Stimulated activated CD8-positive, alpha-beta memory T cell treated with anti-CD3 and anti-CD28 coated beads, Interleukin-2, amount 100 ng/mL, for 1 hour (primary cell): ENCODE measurements at places on chromosomes 6 and 20.

GRCh38 chr6:67630146-67630545, 1004.9 kb upstream of the ADGRB3 start:
- DNase-seq: no peak

- no peak for DNase-seq
Measured at GRCh38 chr20:44580581-44581268, 1.7 kb upstream of the PKIG start.

DNA sequence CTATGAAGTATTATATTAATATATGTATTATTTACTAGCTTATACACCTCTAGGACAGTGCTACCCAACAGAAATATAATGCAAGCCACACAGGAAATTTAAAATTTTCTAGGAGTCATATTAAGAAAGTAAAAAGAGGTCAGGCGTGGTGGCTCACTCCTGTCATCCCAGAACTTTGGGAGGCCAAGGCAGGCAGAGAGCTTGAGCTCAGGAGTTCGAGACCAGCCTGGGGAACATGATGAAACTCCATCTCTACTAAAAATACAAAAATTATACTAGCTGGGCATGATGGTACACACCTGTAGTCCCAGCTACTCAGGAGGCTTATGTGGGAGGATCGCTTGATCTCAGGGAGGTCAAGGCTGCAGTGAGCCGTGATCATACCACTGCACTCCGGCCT, 237.6 kb upstream of the ZNF217 start:
- no peak for DNase-seq

DNA sequence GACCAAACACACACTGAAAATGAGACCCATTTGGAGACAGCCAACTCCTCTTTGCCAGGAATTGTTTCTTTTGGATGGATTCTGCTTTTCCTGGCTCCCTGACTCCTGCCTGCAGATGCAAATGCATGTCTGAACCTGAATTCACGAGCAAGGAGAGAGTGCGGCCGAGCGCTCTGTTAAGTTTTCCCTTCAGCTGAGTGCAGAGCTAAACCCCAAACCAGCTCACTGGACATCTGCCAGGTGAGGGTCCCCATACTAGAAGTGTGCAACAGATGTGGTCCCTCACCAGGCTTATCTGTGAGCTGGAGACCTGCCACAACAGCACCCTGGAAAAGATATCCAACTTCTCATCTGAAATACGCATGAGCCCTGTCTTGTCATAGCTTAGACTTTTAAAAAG, 59.0 kb downstream of the CD164 start:
- no peak for DNase-seq

DNA sequence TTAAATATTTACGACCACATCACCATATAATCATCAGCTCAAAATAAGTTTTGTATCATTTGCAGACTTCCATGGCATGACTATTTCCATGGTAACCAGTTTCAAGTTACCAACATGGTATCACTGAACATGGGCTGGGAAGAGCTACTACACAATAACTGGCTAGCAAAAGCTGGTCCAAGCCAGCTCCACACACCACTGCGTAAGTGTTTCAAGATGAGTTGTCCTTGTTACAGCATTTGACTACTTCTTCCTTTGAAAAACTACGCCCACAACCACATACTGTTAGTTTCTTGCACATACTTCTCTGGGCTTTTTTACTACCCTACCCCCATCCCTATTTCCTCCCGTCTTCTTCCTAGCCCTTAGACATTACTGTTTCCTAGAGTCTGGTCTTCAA, 8.5 kb downstream of the CD164 start:
- DNase-seq: no peak

DNA sequence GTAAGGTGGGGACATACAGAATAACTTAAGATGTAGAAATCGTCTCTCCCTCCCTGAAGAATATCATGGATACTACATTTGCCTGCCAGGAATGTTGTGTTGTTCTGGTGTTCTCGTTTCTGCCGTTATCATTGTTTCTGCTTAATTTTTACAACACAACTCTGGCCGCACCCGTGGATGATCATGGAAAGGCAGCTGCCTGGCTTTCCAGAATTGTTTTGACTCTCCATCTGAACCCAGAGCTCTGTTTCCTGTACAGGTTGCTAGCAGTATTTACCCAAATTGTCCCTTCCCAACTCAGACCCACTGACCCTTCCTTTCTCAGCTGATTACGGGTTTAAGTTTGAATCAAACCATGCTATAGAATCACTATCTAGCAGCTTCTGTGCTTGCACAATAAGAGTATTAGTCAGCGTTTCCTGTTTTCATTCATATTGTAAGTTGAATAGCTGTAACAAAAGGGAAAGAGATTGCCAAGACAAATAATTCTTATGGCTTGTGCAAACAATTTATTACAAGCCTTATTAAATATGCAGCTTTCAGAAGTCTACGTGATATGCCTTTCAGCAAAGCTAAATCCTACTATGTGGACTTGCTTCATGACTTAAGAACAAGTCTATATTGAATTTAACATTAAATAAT, 139.0 kb downstream of the MTHFD1L start:
- no peak for DNase-seq

- DNase-seq: no peak
Measured at GRCh38 chr20:40197691-40198090, 491.3 kb downstream of the MAFB start.

- no peak for DNase-seq
Measured at GRCh38 chr6:134171517-134171916, 119.1 kb upstream of the SLC2A12 start.

GRCh38 chr6:99236010-99236409, 113.5 kb downstream of the FAXC start:
- no peak for DNase-seq

DNA sequence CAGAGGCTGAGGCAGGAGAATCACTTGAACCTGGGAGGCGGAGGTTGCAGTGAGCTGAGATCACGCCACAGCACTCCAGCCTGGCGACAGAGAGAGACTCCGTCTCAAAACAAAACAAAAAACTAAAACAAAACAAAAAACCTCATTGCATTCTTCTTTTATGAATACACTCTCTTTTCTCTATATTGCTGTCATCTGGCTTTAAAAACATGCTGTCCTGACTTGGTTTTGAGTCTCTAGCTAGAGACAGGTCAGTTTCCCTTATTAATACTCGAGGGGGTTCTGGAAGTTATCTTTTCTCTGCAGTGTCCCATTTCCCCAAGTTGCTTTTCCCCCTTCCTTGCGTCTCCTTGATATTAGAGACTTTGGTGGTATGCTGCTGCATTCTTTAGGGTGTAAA, 50.9 kb downstream of the RIOK1 start:
- DNase-seq: no peak

GRCh38 chr20:37494301-37494700, 26.7 kb upstream of the NNAT start:
- no peak for DNase-seq

DNA sequence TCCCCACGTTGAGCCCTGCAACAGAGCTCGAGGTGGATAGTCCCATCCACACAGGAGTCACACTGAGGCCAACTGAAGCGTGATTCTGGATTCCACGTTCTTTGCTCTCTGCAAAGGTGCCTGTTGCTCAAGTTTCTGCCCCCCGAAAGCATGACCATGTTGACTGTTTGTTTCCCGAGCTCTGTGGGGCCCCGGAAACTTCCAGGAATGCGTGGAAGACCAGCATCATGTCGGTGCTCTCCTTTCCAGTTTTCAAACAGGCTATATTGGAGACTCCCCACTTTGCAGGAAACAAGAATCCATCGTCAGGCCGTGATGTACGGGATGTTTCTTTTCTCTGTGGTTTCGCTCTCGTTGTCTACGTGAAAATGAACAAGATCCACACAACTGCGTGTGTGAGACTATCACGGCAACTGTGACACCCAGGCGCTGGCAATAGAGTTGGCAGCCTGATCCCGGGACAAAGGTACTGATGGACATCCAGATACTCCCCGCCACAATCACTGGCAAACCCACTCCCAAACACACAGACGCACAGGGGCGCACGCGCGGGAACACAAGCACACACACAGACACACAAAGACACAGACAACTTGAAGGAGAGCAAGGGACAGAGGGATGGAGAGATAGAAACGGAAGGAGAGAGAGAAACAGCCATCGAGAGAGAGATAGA, 444.6 kb upstream of the DEFB115 start:
- no peak for DNase-seq

- DNase-seq: no peak
Measured at GRCh38 chr6:111061508-111061907, 25.8 kb upstream of the SLC16A10 start.

- no peak for DNase-seq
Measured at GRCh38 chr6:158784505-158784904, 34.7 kb downstream of the EZR start.

- DNase-seq: no peak
Measured at GRCh38 chr20:16926626-16927430, 178.7 kb downstream of the OTOR start.

DNA sequence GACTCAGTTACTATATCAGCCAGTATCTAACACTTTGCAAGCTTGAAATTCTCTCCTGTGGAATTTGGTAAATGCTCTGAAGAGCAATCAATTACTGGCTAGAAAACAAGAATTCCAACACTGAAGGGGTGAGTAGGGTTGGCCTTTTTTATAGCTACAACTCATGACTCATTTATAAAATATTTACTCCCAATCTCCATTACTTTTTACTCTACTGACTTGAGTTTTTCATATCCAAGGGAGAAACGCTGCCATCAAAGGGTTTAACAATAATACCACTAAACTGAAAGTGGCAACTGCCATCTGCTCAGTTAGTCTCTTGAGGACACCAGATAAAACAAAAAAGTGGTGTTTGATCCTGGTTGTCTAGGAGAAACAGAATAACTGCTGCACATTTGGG, 203.1 kb downstream of the UBE3D start:
- no peak for DNase-seq

DNA sequence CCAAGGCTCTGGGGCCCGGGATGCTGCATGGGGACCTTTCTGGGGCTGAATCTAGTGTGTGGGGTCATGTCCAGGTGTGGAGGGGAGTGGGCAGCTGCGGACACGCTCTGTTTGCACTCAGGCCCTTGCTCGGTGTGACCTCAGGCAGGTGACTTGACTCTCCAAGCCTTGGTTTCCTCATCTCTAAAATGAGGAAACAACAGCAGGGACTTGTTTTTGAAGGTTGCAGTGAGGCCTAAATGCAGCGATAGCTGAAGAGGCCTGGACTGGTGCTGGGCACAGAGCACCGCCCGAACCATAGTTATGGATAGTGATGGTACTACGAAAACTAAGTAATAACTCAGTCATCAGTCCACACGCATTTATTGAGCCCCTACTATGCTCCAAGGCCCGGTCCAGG, 91.8 kb downstream of the NOL4L start:
- no peak for DNase-seq

DNA sequence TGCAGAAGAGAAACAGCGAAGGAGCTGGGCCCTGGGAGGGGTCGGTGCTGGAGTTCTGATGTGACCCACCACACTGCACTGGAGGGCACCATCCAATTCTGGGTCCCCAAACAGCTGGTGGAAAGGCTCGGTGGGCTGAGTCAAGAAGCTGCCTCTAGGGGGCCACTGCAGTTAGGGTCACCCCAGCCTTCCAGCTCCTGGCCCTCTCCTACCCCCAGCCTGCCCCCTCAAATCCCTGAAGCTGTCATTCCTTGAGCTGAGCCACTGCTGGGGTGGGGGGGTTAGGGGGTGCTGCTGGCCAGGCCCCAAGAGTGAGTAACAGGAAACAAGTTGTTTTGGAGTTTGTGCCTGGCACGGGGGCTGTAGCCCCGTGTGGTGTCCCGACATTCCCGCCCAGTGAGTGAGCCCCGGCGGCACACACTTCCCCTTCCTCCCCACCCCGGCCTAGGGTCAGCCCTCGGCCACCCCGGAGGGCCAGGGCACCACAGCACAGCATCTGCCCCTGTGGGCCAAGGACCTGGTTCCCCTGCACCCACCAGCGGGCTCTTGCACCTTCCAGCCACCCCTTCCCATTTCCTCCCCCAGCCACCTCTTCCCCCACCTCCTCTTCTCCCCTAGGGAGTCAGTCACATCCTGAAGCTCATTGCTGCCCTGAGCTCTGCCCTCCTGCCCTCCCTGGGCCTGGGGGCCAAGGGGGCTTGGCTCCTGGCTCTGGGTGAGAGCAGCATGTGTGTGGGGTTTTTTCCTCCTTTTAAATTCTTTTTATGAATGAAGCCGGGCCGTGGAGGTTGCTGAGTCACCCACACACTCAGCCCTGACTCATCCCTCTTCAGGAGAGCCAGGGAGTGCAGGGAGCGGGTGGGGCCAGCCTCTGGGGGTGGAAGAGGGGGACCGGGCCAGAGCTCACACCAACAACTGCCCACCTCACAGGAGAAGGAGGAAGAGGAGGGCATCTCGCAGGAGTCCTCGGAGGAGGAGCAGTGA, 4.6 kb downstream of the SMIM29 start:
- DNase-seq: no peak

GRCh38 chr6:18530201-18530600, 143.1 kb downstream of the RNF144B start:
- no peak for DNase-seq

DNA sequence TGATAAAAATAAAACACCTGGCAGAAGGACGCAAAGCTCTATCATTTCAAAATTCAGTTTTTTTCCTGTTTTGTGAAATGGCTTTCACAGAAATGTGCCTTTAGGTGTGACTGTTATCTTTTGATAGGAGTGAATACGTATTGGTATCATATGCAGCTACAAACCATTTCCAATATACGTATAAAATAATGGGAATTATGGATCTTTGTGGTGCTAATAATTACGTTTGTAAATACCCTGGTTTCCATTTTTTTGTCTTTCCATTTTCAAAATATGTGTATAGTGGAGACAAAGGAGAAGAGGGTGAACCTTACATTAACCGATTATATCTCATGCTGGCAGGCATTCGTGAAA, 108.7 kb upstream of the GMDS start:
- DNase-seq: no peak

GRCh38 chr6:149318581-149319286, 1.2 kb downstream of the TAB2 start:
- no peak for DNase-seq

DNA sequence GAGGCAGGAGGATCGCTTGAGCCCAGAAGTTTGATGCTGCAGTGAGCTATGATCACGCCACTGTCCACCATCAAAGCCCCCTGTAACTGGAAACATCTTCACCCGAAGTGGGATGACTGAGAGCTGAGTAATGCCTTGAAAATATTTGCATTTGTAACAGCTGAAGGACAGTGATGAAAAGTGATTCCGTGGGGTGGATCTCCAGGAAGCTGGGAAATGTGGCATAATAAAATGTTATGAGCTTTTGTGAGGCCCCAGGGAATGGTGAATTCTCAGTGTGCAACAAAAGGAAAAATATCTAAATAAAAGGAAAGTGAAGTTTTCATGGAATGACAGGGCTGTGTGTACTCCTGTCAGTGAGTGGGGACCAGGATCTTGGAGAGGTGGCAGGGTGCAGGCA, 92.0 kb downstream of the JAG1 start:
- DNase-seq: no peak

GRCh38 chr6:92399911-92400310, 1019.4 kb downstream of the EPHA7 start:
- DNase-seq: no peak

- DNase-seq: no peak
Measured at GRCh38 chr20:5731753-5732366, 18.3 kb upstream of the SHLD1 start.

DNA sequence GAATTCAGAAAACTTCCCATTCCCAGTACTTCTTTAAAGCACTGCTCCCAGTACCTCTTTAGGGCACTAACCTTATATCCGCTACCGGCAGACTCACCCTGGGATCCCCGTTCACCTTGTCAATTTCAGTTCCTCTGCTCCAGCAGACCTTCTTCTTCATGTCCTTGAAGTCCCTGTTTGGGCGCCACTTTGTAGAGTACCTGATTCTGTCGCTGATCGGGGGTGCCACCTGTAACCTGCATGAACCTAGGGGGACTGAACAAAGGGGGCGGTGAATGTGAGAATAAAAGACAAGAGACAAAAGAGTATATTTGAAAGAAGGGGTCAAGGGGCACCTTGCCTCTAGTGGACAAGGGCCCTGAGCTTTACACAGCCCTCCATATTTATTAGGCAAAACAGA, 4.9 kb upstream of the GINS1 start:
- no peak for DNase-seq
